ENCODE measurements at places on chromosomes 1 and 21.

DNA sequence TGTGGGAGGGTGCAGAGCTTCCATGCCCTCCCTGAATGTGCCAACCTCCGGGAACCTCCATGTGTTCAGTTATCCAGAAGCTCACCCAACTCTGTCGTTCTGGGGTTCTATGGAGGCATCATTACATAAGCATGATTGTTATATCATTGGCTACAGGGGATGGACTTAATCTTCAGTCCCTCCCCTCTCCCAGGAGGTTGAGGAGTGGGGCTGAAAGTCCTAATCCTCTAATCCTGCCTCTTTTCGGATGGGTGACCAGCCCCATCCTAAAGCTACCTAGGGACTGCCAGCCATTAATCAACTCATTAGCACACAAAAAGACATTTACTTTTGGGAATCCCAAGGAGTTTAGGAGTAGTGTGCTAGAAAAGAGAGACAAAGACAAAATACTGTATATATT is 32.0 kb upstream of the PSEN2 start:
- DNase-seq: no peak

DNA sequence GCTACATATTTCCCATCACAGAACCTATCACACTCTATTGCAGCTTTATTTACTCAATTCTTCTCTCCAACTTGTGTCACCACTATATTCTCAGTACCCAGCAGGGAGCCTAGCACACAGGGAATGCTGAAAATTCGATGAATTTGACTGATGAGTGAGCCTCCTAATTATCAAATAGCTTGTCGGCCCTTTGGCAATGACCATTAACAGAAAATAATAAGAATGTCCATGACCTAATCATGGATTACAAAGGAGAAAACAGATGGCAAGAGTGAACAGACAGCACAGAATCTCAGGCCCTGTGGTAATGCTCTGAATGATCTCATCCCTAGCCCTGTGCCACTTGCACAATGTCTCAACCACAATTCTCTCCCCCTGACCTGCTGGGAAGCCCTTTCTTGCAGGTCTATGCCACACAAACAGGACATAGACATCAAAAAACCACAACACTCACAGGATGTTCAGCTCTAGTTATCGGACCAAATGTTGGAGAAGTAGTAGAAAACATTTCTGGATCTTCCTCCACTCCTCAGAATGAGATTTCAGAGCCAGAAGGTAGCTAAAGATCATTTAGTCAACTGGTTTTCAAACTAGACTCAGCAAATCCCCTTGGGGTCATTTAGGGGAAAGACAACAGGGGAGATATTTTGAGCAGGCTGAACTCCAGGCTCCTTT is 68.4 kb downstream of the LUZP1 start:
- peak; percentile 91 for DNase-seq

- no peak for DNase-seq
Measured at GRCh38 chr1:56437959-56438358, 141.4 kb downstream of the PLPP3 start.

GRCh38 chr1:241600496-241600901 is 39.7 kb downstream of the CHML start:
- DNase-seq: no peak

GRCh38 chr1:201917362-201918033 is 28.8 kb downstream of the SHISA4 start:
- no peak for DNase-seq

DNA sequence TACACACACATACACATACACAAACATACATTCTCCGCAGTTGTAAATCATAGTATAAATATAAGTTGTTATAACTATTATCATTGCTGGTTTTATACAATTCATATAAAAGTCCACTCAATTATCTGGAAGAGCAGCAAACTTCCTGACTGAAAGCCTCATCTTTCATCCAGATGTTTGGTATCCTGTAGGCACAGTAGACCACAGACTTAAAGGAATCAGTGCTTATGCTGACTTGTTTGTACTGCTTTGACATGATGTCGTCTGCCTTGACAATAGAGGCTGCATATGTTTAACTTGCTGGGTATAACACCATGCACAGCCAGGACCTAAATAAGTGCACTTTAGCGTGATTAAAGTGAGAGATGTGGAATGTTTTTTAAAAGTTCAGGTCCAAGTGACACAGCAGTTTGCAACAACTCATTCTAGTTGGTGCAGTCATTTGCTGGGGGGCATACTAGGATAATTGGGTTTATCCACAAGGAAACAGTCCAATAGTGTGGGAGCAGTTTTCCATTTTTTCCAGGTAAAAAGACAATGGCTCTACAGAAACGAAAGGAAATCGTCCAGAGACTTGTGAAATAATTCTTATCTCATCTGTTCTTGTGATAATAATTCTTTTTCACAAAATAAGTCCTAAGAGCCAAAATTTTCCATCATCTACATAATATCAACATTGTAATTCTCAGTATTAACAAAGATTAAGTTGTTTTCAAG is 110.3 kb upstream of the TSPAN2 start:
- DNase-seq: no peak

DNA sequence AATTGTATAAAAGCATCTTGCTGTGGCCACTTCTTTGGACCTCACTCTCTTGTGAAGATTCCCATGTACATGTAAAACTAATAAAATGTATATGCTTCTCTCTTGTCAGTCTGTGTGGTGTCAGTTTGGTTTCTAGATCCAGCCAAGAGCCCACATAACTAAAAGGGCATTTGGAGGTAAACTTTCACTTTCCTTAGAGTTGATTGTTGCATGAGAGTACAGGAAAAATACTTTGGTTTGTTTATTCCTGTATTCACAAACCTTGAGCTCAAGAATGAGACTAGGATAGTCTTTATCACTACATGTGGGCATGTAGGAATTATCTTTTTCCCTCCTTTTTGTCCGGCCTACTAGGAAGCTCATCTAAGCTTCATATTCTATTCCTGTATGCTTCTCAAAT is 50.9 kb downstream of the KCTD3 start:
- DNase-seq: no peak

DNA sequence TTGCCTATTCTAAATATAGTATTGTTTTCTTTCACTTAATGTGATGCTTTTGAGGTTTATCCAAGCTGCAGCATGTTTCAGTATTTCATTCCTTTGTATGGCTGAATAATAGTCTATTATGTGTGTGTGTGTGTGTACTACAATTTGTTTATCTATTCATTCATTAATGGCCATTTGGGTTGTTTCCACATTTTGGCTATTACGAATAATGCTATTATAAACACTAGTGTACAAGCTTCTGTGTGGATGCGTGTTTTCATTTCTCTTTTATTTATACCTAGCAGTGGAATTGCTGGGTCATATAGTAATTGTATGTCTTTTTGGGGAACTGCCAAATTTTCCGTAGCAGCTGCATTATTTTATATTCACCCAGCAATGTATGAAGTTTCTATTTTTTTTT is 15.0 kb upstream of the THEM5 start:
- no peak for DNase-seq

- no peak for DNase-seq
Measured at GRCh38 chr1:233509526-233509925, 104.4 kb upstream of the KCNK1 start.

- DNase-seq: no peak
Measured at GRCh38 chr1:157993918-157994605, 617 bp downstream of the KIRREL1 start.

DNA sequence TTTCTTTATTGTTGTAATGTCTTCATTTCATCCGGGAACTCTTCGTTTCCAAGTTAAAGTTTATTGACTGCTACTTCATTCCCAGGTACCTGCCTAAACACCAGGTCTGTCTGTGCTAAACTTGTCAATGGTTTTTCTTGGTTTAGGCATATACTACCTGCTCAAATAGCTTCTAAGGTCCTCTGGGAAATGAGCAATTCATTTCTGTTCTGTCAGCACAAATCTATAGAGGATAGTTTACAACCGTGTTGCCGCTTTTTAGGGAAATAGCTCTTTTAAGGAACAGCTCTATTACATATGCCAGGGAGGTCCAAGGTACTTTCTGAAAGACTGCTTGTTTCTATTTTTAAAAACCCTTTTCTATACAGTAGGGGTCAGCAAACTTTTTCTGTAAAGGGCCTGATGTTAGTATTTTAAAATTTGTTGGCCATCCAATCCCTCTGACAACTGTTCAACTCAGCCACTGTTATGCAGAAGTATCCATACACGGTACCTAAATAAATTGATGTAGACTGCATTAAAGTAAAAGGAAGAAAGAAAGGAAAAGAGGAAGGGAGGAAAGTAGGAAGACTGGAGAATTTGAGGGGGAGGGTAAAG is 222.7 kb upstream of the PTBP2 start:
- no peak for DNase-seq

GRCh38 chr1:65059930-65060538 is 88.0 kb upstream of the AK4 start:
- DNase-seq: no peak

DNA sequence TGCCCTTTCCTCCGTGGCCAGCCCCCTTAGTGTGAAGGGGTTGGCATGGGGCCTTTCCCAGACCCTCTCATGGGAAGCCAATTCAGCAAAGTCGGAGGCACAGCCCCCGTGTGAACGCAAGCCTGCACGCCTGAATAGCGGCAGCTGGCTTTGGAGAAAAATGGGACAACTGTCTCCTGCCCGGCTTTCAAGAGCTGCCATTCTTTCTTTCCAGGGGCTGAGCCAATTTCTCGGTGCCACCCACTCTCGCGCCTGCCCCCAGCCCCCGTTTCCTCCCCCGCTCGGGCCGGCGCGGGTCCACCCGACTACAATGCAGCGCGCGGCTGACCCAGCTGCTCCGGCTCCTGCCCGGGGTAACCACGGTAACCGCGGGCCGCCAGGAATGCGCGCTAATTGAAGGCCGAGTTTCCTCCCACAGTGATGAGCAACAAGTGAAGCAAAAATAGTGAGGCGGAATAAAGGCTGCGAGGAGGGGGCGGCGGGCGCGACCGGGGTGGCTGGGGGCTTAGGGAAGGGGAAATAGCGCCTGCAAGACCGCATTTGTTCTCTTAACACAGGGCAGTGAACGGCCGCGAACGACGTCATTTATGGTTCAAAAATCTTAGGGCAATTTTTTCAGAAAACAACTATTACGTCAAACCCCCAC is 27.8 kb downstream of the ILDR2 start:
- DNase-seq: no peak

DNA sequence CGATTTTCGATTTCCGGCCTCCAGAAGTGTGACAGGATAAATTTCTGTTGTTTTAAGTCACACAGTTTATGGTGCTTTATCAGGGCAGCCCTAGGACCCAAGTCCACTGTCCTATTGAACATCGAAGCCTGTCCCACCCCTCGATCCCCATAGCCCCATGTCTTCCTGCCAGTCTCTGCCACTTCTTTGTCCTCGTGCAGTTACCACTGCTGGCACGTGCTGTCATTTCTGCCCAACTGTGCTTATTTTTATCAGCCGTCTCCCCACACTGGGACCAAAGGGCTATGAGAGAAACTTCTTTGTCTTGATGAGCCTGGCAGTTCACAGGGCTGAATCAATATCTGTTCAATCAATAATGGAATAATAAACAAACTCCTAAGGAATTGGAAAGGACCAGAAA is 146.7 kb downstream of the PSMG1 start:
- DNase-seq: no peak

- no peak for DNase-seq
Measured at GRCh38 chr1:42924851-42925760, 33.6 kb downstream of the SLC2A1 start.

GRCh38 chr1:60866917-60867531 is 215.3 kb upstream of the NFIA start:
- no peak for DNase-seq

- no peak for DNase-seq
Measured at GRCh38 chr1:15198684-15199083, 45.1 kb downstream of the TMEM51 start.

DNA sequence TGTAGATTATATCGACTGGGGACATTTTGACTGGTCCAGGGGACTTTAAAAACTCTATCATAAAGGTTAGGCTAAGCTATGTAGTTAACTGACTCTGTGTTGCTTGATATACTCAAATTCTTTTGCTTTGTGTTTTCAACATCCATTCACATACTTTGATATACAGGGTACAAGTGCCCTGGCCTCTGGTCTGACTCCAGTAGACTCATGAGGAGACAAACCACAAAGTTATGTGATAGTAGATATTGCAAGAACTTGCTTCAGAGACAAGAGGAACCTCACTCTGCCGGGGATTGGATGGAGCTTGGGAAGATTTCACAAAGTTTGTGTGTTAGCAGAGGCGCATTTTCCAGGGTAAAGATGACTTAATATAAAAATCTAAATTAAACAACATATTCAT is 1.3 kb downstream of the GORAB start:
- peak; percentile 40 for DNase-seq

GRCh38 chr1:172980456-172980855 is 70.3 kb downstream of the TNFSF18 start:
- no peak for DNase-seq

DNA sequence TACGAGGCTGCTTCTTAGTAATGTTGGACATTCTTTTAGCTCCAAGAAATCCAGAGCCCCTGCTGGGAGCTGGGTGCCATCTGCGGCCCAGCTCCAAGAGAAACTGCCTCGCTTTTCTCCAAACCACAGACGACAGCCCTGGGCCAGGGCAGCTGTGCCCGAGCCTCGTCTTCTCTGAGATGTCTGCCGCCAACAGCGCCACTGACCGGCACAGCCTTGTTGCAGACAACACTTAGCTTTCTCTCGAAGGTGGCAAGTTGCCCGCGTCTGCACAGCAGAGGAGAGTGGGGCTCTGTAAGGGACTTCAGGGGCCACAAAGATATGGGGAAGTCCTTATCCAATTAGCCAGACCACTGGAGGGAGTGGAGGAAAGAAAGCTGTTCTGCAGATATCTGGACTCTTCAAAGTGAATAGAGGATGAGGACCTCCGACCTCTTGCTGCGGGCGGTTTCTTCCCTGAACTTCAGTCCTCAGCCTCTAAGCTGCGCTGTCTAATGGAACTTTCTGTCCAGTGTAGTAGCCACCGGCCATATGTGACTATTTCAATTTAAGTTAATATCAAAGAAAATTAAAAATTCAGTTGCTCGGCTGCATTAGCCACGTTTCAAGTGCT is 63.9 kb upstream of the DISP3 start:
- no peak for DNase-seq

DNA sequence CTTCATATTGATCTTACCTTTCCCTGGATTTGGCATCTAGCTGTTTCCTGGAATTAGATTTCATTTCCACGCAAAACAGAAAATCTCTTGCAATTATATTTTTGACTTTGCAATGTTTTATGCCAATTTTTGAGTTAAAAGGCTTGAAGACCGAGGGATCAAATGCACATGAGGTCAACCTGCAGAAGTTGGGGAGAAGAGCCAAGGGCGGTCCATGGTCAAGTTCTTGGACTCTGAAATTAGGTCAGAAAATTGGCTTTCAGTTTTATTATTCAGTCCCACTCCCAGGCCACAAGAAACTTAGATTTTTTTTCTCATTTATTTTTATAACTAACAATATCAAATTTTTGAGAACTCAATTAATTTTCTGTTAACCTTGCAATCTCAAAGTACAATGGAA is 499.1 kb upstream of the USP24 start:
- no peak for DNase-seq

DNA sequence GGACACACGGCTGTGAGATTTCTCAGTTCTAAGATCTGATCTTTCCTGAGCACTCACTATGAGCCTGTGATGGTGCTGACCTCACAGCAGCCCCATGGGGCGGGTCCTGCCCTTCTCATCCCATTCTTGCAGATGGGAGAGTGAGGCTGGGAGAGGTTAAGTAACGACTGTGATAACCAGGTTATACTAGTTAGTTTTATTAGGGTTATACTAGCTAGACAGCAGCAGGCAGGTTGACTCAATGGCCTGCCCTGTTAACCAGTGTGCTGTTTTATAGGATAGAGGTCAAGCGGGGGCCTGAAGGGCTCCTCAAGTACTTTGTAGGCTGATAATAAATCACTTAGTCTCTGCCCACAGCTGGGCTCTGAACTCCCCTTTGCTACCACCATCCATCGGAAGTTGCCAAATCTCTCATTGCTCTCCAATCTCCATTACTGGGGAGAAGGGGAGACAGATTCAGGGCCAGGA is 4.8 kb downstream of the CNTN2 start:
- no peak for DNase-seq
